ENCODE measurements at places on chromosomes 3 and 15. TPM values are rescaled to one million over a fixed set of nuclear protein-coding genes. Genes with fewer than 3 reads are reported as not detected.

The ILDR1 gene
- polyA plus RNA-seq, result not detected

The ANXA2 gene
- polyA plus RNA-seq, result 240 TPM

The CCR9 gene
- polyA plus RNA-seq, result not detected

The MAN2A2 gene
- polyA plus RNA-seq, result 41.6 TPM

The PPM1L gene
- 6.1 TPM for polyA plus RNA-seq

The RNU5B-1 gene
- not detected for polyA plus RNA-seq

- no peak for DNase-seq
Observed at GRCh38 chr3:188772886-188773285, 398.9 kb upstream of the TPRG1 start.

GRCh38 chr3:30655187-30655812, 48.9 kb downstream of the TGFBR2 start:
- no peak for DNase-seq

- no peak for DNase-seq
Observed at GRCh38 chr3:49122886-49123545, 2.4 kb upstream of the USP19 start.

- DNase-seq, result no peak
Observed at GRCh38 chr3:125401402-125401801, 26.3 kb upstream of the ZNF148 start.

GRCh38 chr3:65597226-65597951, 441.3 kb downstream of the MAGI1 start:
- peak; percentile 61 for DNase-seq

DNA sequence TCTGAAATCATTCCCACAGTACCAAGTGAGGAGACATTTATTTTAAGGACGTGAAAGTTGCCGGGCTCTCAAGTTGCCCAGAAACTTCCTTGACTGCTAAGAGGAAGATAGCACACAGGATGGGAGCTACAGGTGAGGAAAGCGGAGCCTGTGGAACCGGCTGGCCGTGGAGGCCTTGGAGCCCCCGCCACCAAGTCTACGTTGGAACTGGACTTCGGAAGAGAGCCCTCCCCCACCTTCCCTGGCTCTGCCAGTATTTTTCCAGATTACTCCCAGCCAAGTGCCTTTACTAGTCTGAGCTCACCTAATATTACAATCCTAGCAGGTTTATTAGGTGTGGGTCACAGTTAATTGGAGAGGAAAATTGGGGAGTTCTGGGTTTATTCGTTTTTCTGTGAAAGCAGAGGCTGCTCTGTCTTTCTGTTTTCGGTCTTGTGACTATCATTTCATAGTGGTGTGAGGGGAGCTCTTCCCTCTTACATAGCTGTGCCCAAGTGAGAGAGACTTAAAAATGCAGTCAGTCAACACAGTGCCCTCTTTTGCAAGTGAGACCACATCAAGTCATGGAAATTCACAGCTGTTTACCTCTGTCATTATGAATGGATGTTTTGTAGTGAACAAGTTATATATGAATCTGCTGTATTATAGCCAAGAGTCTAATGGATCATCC, 6.8 kb downstream of the BOC start:
- DNase-seq, result no peak

GRCh38 chr3:37855363-37855970, 6.2 kb upstream of the CTDSPL start:
- peak; percentile 85 for DNase-seq

- no peak for DNase-seq
Observed at GRCh38 chr15:63191895-63192618, 2.7 kb downstream of the RAB8B start.

All from right cardiac atrium (tissue), 5 donors.